AG10803 (cell line): ENCODE measurements at places on chromosomes 5 and 9.
A peak's percentile ranks its signal among the peaks of the same experiment; 100 is the strongest.

- no peak for DNase-seq
Measured at GRCh38 chr9:70581214-70581954, 166.9 kb upstream of the KLF9 start.

DNA sequence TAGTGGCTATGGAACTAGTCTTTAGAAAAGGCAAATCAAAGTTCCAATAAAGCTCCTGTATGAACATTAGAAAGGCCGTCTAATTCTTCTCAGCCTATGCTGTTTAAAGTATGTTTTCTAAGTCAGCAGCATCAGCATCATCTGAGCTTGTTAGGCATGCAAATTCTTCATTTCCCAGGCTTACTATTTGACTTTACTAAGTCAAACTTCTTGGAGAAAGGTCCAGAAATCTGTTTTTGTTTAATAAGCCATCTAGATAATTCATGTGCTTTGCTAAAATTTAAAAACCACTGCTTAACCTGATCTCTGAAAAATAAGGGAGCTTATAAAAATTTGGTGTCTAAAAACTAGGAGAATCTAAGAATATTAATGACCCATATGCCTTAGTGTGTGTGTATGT, 200.2 kb upstream of the SGCD start:
- peak; percentile 45 for DNase-seq

- DNase-seq, result no peak
Measured at GRCh38 chr9:34991607-34992375, 2.2 kb downstream of the DNAJB5 start.

- DNase-seq, result no peak
Measured at GRCh38 chr9:19387317-19387716, 7.3 kb upstream of the RPS6 start.

DNA sequence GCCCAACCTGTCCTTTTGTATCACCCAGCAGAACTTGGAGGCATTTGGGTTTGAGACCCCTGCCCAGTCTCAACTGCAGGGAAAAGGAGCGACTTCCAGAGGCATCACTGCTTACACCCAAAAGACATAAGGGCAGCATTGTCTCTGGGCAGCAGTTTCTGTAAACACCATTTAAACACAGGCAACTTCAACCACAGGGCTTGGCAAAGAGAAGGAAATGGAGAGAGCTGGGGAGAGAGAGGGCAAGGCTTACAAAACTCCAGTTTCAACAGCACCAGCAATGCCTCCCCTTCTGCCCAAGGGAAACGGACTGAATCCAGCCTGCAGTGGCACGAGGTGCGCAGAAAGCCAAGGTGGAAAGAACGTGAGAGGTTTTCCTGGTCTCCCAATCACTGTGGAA, 147.6 kb downstream of the ROR2 start:
- DNase-seq, result peak; percentile 67

GRCh38 chr5:72347801-72348308, 27.7 kb downstream of the PTCD2 start:
- peak; percentile 88 for DNase-seq

GRCh38 chr9:99262949-99263418, 40.9 kb downstream of the SEC61B start:
- no peak for DNase-seq

DNA sequence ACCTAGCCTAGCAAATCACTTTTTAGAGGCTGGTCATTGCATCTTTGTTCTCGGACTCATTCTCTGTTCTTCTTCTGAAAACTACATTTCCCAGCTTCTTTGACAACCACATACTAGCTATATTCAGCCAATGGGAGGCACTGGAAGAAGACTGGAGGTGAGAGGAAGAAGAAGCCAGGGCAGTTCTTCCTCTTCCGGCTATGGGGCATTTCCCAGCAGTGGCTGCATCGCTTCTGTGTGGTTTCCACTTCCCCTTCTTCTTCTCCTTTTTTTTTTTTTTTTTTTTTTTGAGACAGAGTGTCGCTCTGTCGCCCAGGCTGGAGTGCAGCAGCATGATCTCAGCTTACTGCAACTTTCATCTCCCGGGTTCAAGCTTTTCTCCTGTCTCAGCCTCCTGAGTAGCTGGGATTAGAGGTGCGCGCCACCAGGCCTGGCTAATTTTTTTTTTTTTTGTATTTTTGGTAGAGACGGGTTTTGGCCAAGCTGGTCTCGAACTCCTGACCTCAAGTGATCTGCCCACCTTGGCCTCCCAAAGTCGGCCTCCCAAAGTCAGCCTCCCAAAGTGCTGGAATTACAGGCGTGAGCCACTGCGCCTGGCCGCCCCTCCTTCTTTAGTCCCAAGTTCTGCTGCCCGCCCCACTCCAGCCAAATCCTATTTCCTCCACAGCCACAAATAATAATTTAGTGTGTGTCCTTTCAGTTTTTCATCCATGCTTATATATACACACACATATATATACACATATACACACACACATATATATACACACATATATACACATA, 6.9 kb upstream of the UBAP1 start:
- DNase-seq, result no peak

DNA sequence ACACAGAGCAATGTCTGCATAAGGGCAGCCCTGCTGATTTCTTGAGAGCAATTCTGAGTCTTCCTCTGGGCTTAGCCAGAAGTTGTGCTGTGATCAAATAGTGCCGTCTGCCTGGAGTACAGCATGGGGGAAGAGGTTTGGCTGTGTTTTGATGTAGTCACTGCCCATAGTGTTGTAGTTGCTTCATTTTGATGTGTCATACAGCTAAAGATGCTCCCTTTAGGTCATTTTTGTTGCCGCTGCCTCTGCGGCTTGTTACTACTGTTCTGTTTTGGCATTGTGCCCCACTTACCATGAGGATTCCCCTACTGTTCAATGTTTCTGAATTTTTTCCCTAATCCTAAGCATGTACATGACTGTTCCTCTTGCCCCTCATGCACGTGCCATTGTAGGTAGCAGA, 23.0 kb downstream of the SLC36A1 start:
- peak; percentile 78 for DNase-seq

DNA sequence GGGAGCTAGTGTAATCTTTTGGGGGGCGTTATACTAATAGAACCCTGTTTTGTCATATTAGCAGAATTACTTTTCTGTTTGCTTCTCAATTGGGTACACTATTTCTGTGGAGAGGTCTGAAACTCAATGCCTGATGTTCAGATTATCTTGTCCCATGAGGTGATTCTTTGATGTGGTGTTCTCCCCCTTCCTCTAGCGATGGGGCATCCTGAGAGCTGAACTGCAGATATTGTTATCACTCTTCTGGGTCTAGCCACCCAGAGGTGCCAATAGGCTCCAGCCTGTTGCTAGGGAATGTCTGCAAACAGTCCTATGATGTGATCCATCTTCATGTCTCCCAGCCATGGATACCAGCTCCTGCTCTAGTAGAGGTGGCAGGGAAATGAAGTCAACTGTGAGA, 233.1 kb upstream of the RASA1 start:
- DNase-seq, result no peak

DNA sequence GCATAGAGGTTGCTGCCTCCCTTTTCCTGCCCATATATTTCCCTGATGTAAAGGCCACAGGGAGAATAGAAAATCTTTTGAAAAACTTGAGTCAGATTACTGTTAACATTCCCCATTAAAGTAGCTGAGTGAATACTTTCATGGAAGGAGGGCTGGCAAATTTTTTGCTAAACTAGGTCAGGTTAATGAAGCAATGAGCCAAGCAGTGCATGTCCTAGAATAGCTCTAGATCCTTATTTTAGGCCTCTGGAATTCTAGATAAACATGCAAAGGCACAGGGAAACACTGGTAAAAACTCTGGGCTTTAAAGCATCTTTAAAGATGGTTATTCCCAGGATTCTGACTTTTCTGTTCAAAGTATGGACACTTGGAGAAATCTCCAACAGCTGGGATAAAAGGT, 27.9 kb downstream of the TTC1 start:
- no peak for DNase-seq
